RPMI7951 (cell line): ENCODE measurements at places on chromosomes 12 and 14.

- DNase-seq: peak; percentile 14
Observed at GRCh38 chr12:52390739-52391617, 5.5 kb upstream of the KRT84 start.

DNA sequence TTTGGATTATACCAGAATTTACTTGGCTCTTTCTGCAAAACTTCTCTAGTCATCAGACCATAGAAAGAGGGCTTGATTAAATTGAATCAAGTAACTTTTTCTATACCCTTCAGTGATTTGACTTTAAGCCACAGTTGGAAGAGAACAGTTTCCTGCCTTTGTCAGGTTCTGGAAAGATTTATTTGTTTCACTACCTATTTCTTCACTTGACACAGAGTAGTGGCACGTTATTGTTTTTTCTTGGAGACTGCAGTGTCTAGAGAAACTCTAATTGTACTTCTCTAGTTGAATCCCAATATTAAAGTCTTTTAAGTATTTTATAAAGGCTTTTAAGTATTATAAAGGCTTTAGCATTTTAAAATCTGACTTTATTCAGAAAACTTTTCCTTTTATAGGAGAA, 138.1 kb downstream of the TMEM117 start:
- no peak for DNase-seq

GRCh38 chr14:69953266-69953915, 74.2 kb downstream of the SMOC1 start:
- DNase-seq: no peak

GRCh38 chr12:26195641-26196420, 458 bp downstream of the SSPN start:
- DNase-seq: peak; percentile 60

DNA sequence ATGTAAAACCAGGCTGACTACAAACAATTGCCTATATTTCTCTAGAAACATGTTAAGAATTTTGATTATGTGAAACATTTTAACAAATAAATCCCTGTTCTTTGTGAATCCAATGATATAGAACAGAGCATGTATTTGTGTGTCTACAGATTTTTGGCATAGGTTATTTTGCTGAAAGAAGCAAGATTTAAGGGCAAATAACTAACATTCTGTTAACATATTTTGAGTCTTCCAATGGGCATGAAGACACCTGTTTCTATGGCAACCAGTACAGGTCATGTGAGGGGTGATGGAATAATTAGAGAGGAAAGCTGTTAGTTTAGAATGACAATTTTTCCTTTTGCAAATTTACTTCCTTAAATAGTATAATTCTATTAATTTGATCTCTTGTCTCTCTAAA, 8.8 kb downstream of the ART4 start:
- DNase-seq: no peak

GRCh38 chr12:3456809-3457208, 34.2 kb upstream of the PRMT8 start:
- DNase-seq: no peak

DNA sequence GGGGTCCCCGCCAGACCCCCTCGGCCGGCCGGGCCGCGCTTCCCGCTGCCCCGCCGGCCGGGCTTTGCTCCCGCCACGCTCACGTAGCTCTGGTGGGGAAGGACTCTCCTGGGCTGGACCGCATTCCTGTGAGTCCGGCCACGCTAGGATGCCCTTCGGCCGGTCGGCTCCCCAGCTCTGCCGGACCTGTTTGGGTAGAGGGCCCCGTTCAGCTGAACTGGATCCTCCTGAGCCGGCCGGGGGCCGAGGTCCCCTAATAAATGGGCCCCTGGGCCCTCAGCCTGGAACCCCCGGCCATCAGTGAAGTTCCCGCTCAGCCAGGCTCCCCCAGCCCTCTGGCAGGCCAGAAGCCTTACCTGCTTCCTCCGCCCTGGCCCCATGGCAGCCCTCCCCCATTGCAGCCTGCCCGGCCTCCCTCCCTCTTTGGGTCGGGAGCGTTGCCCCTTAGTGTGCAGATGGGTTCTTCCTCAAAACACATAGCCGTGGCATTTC, 593 bp downstream of the UNC119B start:
- DNase-seq: no peak

DNA sequence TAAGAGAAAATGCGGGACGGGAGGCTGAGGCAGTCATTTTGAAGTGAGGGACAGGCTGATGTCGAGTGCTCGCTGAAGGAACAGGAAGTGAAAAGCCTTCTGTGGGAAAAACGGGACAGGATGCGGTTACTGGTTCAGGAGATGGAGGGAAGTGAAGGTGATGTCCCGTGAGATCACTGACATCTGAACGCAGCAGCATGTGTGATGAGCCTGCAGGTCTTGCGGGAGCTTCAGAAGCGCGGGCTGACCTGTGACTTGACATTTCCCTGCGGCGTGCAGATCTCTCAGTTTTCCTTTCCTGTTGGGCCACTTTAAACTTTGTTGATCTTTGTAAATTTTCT, 77.8 kb downstream of the DDX51 start:
- no peak for DNase-seq

GRCh38 chr12:124771462-124772288, 92.0 kb downstream of the SCARB1 start:
- peak; percentile 59 for DNase-seq

DNA sequence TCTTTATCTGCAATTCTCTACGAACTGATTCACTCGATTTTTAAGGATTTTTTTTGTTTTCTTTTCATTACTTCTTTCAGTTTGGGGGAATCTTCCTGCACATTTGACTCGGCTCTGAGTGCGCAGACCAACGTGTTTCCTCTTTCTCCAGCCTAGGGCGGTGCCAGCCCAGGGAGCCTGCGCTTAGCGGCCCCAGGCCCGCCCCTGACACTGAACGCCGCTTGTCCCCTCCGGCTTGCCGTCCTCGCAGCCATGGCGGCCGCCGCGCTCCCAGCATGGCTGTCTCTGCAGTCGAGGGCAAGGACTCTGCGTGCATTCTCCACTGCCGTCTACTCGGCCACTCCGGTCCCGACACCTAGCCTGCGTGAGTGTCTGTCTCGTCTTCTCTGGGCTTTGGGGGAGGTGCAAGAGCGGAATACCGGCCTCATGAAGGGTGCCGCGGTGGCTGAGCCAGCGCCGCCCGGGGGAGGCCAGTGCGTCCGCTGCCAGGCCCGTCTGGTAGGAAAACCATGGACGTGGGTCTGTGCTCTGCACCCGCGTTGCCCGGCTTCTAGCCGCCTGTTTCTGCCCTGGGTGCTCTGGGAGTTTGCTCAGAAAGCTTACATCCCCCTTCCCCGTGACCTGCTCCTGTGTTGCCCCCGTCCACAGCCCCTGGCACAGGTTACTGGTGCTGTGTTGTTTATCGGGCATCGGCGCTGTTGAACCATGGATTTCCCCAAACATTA, at the start of gene MRPS35:
TSS of gene MRPS35 (plus strand) at position 241 of the 725 bp plus-strand sequence. CDS start at position 253, 12 bp downstream.
- peak; percentile 89 for DNase-seq

DNA sequence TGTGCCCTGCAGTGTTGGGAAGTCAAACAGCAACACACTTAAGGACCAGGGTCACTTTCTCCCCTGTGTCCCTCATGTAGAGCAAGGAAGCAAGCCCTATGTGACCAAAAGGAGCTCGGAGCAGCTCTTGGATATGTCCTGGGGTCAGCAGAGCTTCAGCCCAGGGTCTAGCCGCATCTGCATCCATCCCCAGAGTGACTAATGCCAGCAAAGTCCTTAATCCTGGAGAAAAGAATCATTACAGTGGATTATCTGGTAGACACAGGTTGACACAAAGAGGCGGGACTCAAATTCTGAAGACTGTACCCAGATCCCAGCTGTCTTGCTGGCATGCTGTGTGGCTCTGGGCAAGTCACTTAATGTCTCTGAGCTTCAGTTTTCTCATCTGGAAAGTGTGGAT, 239.1 kb upstream of the PWP1 start:
- DNase-seq: no peak

- DNase-seq: no peak
Observed at GRCh38 chr12:53462935-53463334, 11.0 kb downstream of the PCBP2 start.

GRCh38 chr14:71597287-71597920, 334.8 kb upstream of the RGS6 start:
- DNase-seq: no peak

GRCh38 chr14:29085546-29085945, 319.0 kb downstream of the FOXG1 start:
- DNase-seq: peak; percentile 1

DNA sequence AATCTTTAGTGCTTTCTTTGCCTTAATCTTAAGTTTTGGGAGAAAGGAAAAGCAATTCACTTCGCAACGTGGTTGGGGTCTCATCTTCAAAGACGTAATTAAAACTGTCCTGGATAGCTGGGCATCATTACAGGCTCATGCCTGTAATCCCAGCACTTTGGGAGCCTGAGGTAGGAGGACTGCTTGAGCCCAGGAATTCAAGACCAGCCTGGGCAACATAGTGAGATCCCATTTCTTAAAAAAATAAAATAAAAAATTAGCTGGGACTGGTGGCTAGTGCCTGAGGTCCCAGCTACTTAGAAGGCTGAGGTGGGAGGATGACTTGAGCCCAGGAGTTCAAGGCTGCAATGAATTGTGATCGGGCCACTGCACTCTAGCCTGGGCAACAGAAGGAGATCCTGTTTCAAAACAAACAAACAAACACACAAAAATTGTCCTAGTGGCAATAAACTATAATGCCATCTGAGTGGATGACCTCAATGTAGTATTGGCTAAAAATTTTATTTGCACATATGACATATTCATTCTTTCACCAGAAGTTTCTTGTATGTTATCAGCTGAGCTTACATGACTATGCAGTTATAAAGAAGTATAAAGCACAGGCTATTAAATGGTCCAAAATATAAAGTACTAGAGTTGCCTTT, 1.6 kb upstream of the MNAT1 start:
- DNase-seq: no peak

GRCh38 chr12:103841690-103842584, 903 bp upstream of the NT5DC3 start:
- DNase-seq: peak; percentile 99

DNA sequence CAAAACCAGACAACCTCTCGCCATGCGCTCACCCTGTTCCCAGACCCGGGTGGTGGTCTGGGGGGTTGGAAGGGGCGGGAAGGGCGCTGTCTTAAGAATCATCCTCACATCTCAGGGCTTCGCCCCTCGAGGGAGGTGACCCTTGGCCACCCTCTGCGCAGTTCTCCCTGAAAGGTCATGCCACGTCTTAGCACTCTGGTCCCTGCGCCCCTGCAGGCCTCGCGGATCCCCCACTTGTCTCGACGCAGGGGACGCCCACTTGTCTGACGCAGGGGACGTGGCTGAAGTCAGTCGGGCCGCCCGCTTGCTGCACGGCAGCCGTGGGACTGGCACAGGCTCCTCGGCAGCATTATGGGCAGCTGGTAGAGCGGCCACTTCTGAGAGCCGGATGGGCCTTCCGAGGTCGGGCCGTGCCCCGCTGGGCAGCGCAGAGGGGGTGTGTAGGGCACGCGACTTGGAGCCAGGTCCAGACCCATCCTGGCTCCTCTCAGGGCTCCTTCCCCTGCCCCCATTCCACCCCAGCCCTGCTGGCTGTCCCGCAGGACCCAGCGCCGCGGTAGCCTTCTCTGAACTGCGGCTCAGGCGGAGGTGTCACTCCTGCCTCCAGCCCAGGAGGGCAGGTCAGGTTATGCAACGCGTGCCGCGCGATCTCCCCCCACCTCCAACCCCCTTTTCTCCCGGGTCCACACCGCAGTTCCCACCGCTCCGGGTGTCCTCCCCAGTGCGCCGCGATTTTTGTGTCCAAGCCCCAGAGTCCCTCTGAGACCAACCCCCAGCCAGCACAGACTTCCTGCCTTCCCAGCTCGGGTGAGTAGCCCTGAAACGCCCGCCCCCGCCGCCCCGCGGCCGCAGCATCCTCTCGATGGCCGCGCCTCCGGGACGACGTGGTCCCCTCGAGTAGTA, 40.9 kb upstream of the CAPRIN2 start:
- peak; percentile 85 for DNase-seq

DNA sequence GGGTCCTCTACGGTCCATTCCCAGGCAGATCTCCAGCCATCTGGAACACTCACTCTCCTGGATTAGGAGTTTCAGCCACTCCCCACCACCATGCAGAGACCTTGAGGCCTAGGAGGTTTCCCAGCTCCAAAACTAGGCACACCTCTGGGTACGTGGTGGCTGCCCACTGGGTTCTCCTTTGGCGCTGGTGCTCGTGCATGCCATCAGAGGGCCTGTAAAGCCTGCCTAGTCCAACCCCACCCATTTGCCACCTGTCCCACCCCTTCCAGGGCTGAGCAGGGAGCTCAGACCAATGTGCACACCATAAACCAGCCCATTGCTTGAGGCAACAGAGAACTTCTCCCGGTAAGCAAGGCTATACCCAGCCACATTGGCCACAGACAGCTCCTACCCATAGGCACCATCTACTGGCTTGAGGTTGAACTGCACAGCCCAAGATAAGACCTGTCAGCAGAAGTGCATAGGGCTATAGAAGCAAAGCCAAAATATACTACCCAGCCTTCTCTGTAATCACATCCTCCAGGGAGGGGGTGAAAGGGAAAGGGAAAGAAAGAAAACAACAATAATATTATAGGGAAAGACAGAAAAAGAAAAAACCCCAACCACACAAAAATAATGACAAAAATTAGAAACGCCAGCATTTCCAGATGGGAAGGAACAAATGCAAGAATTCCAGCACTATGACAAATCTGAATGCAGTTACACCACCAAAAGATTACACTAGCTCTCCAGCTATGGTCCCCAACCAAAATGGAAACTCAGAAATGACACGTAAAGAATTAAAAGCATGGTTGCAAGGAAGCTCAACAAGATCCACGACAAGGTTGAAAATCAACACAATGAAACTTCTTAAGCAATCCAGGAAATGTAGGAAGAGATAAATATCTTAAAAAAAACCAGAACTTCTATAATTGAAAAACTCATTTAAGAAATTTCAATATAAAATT, 111.9 kb upstream of the CCDC175 start:
- peak; percentile 45 for DNase-seq

DNA sequence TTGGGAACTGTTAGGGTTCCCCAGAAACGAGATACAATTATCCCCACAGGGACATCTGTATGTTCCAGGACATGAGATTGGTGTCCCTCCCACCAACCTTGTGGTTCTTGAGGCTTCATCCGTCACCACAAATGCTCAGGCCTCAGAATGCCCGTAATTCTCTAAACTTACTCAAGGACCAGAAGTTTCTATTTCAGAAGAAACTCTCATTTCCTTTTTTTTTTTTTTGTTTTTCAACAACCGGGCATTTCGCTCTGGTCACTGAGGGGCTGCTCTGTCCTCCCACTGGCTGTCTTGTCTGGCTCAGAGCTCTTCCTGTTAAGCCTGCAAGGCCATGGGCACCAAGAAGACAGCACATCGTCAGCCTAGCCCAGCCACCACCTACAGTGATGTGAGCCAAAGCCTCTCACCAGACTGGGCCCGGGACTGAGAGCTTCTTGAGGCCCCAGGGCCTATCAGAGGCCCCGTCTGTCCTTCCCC, 36.2 kb downstream of the VDR start:
- DNase-seq: peak; percentile 47
